ENCODE measurements at places on chromosomes 12 and 14.

DNA sequence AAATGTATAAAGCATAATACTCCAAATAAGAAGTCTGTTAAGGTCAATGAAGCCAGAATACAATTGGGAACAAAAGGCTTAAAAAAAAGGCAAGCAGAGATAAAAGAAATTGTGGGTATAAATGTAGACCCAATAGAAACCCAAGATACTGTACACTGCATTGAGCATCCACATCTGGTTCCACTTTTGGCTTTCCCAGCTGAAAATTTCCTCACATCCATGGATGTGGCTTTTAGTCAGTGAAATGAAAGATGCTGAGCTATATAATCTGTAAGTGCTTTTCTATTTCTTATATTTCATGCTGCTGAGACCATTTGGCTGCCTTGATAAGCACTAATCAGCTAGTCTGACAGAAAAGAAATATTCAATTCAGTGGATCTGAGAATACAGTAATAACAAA lies 83.5 kb downstream of the PTPRR start:
- DNase-seq = no peak

- DNase-seq = no peak
These were observed 293 bp downstream of the IFI27L1 start for GRCh38 chr14:94081386-94081820.

DNA sequence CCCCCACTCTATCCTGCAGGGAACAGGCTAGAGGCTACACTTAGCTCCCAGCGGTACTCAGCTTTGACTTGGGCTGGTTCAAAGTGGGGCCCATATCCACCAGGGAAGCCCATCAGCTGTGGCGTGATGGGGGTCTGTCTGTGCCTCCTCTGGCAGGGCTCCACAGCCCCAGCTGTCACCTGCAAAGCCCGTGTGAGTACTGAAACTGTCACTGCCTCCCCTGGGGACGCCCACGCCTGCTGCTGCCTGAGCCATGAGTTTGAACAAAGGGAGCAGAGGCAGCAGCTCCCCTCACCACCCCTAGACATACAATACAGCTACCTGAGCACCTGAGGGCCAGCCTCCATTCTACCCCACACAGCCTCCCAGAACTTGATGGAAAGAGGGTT lies 5.0 kb downstream of the REM2 start:
- DNase-seq = no peak

GRCh38 chr14:96584199-96584906 lies 82.2 kb downstream of the PAPOLA start:
- no peak for DNase-seq

DNA sequence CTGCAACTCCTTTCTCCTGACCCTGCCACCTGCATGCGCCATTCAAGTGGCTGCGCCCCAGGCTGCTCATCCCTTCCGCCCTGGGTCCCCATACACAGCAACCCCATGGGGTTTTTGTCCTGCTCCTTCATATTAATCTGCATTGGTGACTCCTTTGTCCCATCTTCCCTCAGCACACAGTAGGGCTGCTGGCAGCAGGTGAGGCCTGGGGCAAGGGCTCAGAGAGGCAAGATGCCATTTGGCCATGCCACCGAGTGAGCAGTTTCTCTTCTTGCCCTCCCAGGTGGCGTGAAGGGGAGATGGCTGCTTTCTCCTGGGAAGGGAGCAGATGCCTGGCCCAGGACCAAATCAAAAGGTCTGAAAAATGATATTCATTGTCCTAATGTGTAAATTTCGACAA lies 9.1 kb downstream of the RTL1 start:
- DNase-seq = no peak

GRCh38 chr14:104558231-104559027 lies 21.1 kb upstream of the C14orf180 start:
- no peak for DNase-seq

DNA sequence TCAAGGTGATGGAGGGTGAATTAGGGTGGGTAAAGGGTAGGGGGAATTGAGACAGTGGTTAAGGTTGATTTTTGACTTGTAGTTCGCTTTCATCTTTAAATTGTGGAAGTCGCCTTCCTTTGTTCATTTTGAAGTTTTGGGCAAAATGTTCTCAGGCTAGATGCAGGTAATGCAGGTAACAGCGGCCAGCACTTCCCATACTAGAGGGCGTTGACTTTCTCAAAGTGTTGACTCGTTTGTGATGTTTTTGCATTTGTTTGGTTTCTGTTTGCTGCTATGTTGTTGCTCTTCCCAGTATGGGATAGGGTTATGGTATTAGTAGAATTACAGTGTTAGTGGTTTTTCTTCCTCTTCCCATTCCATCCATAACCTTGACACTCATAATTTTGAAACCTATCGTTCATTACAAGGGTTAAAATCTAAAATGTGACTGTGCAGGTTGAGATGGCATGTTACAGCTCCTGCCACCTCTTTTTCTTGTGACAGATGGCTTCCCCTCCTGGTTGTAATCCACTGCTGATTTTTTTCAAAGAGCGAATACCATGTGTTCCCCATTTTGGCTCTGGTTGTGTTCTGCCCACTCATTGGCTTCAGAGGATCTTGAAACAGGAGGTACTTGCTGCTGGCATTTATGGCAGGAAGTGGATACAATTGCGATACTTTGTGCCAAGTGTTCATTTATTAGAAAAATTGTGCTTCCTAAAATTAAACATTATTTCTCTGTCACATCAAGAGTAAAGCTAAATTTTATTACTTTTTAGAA lies 57.1 kb downstream of the ERC1 start:
- DNase-seq = no peak

GRCh38 chr12:46530373-46531056 lies 157.9 kb upstream of the SLC38A2 start:
- no peak for DNase-seq

- DNase-seq = no peak
These were observed 449.3 kb downstream of the FOXG1 start for GRCh38 chr14:29215853-29216252.

DNA sequence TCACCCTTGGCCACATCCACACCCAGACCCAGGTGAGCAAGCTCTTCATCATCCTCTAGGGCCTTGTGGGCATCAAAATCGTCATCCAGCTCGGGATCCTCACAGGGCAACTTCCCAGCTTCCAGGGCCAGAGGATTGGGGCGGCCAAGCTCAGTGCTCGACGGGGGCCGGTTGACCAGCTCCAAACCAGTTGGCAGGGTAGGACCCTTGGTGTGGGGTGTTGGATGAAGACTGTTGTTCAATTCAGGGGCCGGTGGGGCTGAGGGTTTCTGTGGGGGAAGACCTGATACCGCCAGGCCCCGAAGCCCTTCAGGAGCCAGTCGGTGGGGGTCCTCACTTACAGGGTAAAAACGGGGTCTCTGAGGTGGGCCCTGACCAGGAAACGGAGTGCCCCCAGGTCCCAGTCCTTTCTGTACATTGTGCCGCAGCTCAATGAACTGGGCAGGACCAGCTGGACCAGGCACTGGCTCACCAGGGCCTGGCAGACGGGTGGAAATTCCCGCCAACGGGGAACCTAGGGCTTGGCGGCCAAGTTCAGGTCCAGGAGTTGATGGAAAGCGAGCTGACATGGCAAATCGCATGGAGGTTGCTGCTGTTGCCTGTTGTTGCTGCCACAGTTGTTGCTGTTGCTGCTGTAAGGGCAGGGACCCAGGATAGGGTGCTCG lies 19.8 kb upstream of the PRKAG1 start:
- no peak for DNase-seq

DNA sequence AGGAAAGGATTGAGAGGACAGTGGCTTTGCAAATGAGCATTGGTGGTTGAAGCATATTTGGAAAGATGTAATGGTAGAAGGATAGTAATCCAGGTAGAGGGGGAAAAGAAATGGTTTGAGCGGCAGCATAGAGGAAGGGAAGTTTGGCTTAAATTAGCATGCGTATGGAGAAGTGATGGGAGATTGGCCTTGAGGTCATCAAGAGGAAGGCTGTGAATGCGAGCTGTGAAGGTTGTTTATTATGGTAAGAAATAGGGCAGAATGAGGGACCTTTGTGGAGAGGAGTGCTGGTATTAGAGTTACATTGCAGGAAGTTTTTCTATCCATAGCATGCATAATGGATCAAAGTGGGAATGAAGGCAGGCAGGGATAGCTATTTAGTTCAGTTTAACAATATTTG lies 162.1 kb downstream of the TMTC2 start:
- DNase-seq = no peak

DNA sequence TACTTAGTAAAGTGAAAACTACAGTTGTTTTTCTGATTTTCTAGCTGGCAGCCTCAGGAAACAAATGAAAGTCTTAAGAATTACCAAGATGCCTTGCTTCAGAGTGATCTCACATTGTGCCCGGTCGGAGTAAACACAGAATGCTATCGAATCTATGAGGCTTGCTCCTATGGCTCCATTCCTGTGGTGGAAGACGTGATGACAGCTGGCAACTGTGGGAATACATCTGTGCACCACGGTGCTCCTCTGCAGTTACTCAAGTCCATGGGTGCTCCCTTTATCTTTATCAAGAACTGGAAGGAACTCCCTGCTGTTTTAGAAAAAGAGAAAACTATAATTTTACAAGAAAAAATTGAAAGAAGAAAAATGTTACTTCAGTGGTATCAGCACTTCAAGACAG lies 28.9 kb downstream of the RXYLT1 start:
- no peak for DNase-seq

GRCh38 chr12:57377103-57377840 lies 53.6 kb downstream of the R3HDM2 start:
- DNase-seq = no peak

DNA sequence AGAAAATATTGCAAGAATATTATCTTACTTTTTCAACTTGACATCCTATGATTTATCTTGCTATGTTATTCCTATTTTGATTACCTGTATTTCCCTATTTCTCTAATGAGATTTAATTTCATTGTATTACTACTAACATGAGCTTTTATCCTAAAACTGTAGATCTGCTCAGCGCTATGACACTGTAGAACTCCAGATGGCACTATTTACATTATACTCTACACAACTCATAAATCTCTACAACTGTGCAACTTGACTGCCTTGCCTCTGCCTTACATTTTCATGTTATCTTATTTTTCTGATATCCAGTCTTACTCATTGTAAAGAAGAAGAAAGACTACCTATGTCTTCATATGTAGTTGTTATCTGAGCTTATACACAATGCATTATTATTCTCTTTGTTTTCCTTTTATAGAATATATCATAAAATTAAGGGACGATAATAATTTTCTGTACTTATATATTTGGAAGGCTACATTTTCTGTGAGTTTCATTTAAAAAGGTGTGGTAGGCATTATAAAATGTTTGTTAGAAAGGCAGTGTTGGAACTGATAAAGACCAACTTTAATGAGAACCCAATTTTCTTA lies 24.1 kb downstream of the NUP37 start:
- DNase-seq = no peak

- no peak for DNase-seq
These were observed 1115.8 kb upstream of the ATXN7L3B start for GRCh38 chr12:73421832-73422231.
